ENCODE measurements at places on chromosomes 7 and 10.

DNA sequence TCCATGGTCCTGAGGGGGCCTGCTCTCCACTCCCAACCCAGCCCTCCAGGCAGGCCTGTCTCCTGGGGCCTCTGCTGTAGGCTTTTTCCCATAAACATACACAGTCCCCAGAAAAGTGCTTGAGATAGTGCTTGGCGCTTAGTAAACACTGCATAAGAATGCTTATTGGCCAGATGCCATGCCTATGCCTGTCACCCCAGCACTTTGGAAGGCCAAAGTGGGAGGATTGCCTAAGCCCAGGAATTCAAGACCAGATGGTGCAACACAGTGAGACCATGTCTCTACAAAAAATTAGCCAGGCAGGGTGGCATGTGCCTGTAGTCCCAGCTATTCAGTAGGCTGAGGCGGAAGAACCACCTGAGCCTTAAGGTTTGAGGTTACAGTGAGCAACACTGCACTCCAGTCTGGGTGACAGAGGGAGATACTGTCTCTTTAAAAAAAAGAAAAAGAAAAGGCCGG is 24.6 kb upstream of the ASL start:
- no peak for DNase-seq

DNA sequence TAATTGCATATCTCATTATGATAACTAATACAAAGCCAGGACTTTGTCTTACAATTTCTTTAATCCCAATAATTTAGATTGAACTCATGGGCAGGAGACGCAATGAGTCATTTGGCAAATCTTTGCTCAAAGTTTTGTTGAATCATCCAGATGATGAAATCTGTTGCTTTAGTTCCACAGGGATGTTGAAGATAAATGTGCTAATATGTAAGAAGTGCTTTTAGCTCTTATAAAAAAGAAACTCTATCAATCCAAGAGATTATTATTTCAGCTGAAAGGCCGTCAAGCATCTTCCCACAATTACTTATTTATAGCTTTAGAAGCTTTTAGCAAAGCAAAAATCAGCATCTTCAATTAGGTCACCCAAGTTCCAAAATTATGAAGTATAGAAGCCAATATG is 36.8 kb upstream of the ANK3 start:
- DNase-seq, result no peak

GRCh38 chr7:80087051-80087770 is 47.4 kb upstream of the GNAI1 start:
- DNase-seq, result no peak

DNA sequence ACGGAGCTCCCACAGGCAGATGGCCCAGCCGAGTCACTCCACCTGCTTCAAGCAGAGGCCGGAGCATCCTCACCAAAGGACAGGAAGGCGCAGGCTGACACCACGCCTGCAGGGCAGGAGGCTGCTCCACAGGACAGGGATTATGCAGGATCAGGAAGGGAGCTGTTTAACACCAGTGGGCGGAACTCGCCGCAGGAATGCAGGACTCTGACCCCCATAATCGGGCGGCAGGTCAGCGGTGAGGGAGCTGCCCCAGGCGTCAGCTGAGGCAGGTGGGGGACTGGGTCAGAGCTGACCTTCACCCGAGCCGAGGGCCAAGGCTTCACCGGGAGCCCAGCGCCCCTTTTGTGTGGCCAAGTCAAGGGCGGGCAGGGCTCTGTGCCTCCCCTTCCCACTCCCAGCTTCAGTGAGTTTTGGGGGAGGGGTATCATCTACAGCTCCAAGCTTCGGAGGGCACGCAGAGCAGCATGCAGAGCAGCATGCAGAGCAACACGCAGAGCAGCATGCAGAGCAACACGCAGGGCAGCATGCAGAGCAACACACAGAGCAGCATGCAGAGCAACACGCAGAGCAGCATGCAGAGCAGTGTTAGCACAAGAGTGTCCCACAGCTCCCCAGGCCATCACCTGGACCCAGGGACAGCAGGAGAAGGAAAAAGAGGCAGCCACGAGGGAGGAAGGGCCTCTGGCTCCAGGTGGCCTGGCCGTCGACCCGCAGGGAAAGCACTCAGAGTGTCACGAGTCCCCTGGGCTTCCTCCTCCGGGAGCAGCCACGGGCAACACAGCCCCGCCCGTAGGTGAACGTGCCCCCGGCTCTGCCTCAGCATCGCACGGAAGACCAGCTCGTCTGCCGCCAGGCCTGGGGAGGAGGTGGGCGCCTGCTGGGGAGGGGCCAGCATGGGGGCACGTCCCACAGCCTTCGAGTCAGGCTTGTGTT is 151.7 kb upstream of the PPP2R2D start:
- no peak for DNase-seq

GRCh38 chr10:105702211-105702610 is 1061.1 kb downstream of the SORCS3 start:
- no peak for DNase-seq

DNA sequence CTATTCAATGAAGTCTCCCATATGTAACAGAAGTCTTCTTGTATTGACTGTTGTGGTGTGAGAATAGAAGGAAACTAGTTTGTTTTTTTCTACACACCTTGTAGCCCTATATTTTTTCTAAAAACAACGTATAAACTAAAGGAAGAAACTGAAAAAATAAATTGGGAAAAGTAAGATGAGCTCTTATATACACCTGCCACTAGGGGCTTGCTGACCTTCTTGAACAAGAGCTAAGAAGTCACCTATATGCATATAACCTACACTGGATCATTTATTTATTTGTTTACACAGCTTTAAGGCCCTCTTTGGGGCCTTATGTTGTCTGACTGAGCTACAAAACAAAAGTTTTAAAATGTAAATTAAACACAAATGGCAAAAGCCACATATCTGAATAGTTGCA is 383.0 kb downstream of the HPSE2 start:
- no peak for DNase-seq

DNA sequence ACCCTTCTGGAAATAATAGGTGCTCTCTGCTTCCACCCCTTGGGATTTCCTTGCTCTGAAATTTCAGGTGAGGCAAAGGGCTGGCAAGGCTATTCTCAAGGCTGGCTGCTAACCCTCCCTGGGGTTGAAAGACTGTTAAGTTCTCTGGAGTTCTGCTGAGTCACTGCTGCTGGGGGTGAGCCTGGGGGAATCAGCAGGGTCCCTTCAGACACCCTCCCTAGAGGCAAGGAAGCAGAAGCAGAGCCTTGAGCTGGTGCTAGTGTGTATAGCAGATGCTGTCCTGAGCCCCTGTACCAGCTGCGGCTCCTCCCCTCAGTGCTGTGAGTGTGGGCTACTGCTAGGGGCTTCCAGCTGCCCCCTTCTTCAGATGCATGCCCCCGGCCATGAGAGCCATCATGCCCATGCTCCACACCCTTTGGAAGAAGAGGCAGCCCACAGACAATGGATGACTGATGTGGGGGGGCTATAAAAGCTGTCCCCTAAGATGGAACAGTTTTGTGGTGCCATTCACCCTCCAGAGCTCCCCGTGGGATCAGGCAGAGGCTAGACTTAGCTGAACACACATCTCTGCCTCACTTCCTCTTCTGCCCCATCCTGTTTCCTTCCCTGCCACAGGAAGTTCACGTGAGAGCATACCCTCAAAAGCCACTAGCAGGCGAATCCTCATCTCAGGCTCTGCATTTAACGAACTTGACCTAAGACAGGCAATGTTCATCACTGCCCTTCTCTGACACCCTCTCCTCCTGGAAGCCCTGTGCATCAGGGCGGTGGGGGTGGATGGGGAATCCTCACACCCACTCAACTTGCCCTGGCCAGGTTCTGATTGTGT is 91.8 kb downstream of the SH3PXD2A start:
- no peak for DNase-seq

All from activated CD8-positive, alpha-beta memory T cell treated with anti-CD3 and anti-CD28 coated beads, Interleukin-2, amount 50 U/mL, for 4 hours (primary cell).